Mesendoderm (in vitro differentiated cells): ENCODE measurements at places on chromosomes 12 and 14.

DNA sequence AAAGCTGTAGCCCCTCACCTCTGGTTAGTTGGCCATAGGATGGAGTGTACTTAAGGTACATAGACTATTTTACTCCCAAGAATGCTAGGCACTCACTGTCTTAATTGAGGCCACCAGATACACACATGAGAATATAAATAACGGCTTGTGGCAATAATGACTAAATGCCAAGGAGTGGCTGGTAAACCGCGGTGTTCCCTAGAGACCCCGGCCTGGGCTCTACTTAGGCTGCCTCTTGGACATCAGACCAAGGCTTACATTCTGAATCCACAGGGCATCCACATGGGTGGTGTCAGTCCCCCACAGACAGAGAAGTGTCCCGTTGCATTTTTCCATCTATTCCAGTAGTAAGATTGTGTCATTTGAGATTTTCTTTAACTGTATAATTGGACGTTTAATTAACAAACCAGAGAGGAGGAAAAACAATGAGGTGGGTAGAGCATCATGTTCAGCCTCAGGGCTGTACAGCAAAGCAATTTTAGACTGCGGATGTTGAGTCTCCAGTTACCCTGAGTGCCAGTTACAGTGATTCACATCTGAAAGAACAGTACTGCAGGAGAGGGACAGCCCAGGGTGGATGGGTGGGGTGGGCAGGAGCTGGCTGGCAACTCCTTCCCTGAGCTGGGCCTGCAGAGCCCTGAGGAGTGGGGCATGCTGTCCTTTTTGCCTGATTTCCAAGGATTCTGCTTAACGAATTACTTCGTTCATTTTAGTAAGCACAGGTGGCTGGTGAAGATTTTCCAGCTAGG, 20.5 kb downstream of the CKB start:
- H3K4me3 ChIP-seq, result no peak overlapping the region
- no peak overlapping the region for H3K27ac ChIP-seq
- peaks cover 10% of the 10 kb centered on the region for H3K36me3 ChIP-seq
- no peaks in the 10 kb centered on the region for H3K27me3 ChIP-seq
- no peak for DNase-seq

DNA sequence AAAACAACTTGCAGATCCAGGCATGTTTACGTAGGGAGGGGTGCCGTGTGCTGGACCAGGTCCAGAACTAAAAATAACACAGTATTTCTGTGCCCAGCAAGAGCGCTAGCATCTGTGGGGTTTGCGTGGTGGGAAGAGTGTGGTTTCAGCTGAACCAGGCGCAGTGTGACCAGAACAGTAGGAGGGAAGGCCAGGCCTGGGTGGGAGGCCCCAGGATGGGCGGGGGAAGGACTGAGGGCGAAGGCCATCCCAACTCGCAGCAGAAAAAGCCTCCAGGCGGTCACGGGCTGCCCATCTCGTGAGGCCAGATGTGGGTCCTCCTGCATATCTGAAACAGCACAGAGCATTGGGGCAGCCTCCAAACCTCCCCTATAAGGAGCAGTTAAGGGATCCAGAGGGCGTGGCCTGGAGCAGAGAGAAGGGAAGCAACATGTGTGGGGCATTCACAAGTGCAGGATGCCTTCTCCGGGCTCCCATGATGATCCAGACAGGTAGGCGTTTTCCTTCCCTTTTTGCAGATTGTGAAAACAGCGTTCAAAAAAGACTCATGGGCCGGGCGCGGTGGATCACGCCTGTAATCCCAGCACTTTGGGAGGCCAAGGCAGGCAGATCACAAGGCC, 17.8 kb upstream of the CD9 start:
- peaks cover 6% of the 10 kb centered on the region for H3K4me1 ChIP-seq
- no peak for DNase-seq
- H3K27me3 ChIP-seq, result no peaks in the 10 kb centered on the region

DNA sequence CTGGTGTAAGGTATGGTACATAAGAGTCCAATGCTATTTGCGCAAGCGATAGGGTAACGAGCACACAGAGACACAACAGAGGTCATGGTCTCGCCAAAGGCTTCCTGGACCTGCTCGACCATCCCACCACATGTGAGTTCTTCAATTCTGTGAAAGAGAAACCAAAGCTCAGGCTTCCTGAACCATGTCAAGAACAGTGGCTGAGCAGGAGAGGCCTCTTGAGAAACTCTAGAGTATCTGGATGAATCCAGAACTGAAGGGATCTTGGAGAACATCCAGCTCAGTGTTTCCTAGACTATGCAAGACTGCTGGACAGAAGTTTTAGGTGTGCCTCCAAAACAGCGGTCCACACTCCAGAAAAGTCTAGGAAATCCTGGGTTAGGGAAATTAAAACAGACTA, 114.5 kb downstream of the TRAFD1 start:
- H3K27me3 ChIP-seq, result no peaks in the 10 kb centered on the region
- no peak overlapping the region for H3K27ac ChIP-seq
- no peak for DNase-seq
- H3K4me3 ChIP-seq, result no peak overlapping the region
- H3K4me1 ChIP-seq, result no peaks in the 10 kb centered on the region
- peaks cover 2% of the 10 kb centered on the region for H3K36me3 ChIP-seq

- peaks cover 32% of the 10 kb centered on the region for H3K27me3 ChIP-seq
- H3K36me3 ChIP-seq, result no peaks in the 10 kb centered on the region
- no peak for DNase-seq
- no peaks in the 10 kb centered on the region for H3K4me1 ChIP-seq
- H3K4me3 ChIP-seq, result no peak overlapping the region
These were observed 6.0 kb downstream of the PLD4 start for GRCh38 chr14:104930526-104931303.

DNA sequence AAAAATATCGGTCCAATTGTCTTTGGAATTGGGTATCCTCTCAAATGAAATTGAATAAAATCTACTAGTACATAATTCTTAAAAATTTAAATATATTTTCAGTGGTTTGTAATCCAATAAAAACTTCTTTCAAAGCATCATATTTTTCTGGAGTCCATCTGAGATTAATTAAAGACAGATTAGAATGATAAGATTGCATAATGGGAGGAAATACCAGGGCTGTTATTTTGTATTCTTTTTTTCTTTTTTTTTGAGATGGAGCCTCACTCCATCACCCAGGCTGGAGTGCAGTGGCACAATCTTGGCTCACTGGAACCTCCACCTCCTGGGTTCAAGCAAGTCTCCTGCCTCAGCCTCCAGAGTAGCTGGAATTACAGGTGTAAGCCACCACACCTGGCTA, 103.8 kb downstream of the TMTC3 start:
- no peaks in the 10 kb centered on the region for H3K27me3 ChIP-seq
- H3K27ac ChIP-seq, result no peak overlapping the region
- no peak overlapping the region for H3K4me3 ChIP-seq
- H3K4me1 ChIP-seq, result no peaks in the 10 kb centered on the region

GRCh38 chr14:38777401-38777800, 325.6 kb downstream of the SEC23A start:
- DNase-seq, result no peak
- H3K27ac ChIP-seq, result no peak overlapping the region

DNA sequence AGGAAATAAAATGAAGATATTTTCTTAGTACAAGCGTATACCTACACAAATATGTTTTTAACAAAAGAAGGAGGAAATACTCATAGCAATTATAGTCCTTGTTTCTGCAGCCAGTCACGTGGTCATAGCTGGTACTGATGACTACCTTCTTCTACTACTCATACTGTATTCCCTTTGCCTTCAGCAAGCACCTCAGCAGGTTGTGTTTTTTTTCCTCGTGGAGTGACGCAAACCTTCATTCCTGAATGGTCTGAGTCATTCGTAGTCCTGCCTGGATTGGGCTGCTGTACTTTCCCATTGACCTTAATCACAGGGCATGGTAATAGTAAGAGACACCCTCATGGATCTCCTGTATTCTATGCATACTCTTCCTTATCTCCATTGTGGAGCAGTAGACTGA, 25.7 kb upstream of the SLC16A7 start:
- no peaks in the 10 kb centered on the region for H3K36me3 ChIP-seq
- peak; percentile 10 for DNase-seq
- no peak overlapping the region for H3K27ac ChIP-seq
- H3K4me3 ChIP-seq, result no peak overlapping the region
- no peaks in the 10 kb centered on the region for H3K27me3 ChIP-seq
- no peaks in the 10 kb centered on the region for H3K4me1 ChIP-seq

DNA sequence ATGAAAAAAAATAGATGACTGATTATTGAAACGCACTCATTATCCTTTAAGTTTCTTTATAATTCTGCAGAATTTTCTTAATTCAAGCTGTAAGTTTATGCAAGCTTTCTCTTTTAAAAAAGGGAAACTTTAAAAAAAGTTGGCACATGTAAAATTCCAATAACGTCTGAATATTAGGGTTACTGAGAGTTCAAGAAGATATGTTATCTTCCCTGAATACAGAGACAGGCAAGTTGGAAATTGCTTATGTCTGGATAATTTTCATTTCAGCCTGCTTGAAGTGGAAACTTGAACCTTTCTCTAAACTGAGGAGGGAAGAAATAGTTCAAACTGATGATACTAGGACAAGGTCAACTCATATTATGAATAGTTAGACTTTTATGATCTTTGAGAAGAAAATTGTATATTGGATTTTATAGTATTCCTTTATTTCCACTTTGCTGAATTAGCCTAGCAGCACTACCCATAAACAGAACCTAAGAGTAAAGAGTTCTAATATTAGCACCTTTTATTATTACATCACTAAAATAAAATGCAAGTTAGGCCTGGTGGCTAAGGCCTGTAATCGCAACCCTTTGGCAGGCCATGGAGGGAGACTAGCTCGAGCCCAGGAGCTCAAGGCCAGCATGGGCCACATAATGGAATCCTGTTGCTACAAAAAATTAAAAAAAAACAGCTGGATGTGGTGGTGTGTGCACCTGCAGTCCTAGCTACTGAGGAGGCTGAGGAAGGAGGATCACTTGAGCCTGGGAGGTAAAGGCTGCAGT, 288.0 kb downstream of the TRHDE start:
- H3K36me3 ChIP-seq, result no peaks in the 10 kb centered on the region
- H3K4me1 ChIP-seq, result no peaks in the 10 kb centered on the region
- no peaks in the 10 kb centered on the region for H3K27me3 ChIP-seq
- H3K4me3 ChIP-seq, result no peak overlapping the region
- peak; percentile 12 for DNase-seq

DNA sequence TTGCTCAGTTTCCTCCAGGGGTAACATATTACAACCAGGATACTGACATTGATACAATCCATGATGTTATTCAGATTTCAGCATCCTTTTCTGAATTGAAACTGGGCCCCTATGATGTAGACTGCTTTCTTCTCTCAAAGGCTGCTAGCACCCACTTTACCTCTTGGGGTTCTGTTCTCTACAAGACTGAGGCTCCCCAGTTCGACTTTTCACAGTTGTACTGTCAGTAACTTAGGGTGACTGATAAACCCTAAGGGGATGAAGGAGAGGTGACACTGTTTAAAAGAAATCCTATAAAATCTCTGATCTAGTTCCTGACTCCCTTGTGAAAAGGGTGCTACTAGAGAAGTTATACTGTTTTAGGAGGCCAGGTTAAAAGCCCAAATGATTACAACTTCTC, 818 bp downstream of the VPS33A start:
- H3K4me3 ChIP-seq, result peak overlapping the region; percentile 89
- no peaks in the 10 kb centered on the region for H3K27me3 ChIP-seq
- H3K36me3 ChIP-seq, result no peaks in the 10 kb centered on the region
- H3K27ac ChIP-seq, result no peak overlapping the region
- DNase-seq, result no peak

- H3K27me3 ChIP-seq, result no peaks in the 10 kb centered on the region
- H3K4me1 ChIP-seq, result peaks cover 20% of the 10 kb centered on the region
- H3K36me3 ChIP-seq, result peaks cover 12% of the 10 kb centered on the region
- DNase-seq, result peak; percentile 82
- no peak overlapping the region for H3K27ac ChIP-seq
These were observed 2.2 kb upstream of the NFKBIA start for GRCh38 chr14:35406506-35407305.

- DNase-seq, result no peak
- H3K4me1 ChIP-seq, result no peaks in the 10 kb centered on the region
- no peaks in the 10 kb centered on the region for H3K36me3 ChIP-seq
- no peak overlapping the region for H3K4me3 ChIP-seq
- no peak overlapping the region for H3K27ac ChIP-seq
These were observed 3.8 kb upstream of the KRT86 start for GRCh38 chr12:52270541-52271070.

DNA sequence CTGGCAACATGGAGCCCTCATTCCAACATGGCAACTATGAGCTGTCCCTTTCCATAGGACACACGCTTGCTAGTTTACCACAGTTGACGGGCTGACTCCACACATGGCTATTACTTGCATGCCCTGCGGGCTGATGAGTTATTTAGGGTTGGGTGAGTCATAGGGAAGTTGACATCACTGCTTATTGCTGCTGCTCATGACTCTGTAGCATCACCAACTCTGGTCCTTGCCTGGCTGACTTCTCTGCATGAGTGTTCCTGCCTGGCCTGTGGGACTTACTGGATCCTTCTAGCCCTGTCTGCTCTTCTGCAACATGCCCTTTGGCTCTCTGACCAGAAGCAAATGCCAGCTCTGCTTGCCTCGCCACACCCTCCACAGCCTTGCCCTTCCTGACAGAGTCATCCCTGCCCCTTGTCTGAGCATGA, 199.5 kb downstream of the ANO6 start:
- H3K4me3 ChIP-seq, result no peak overlapping the region
- DNase-seq, result peak; percentile 82
- no peaks in the 10 kb centered on the region for H3K27me3 ChIP-seq
- H3K4me1 ChIP-seq, result no peaks in the 10 kb centered on the region
- H3K27ac ChIP-seq, result no peak overlapping the region

- H3K27me3 ChIP-seq, result no peaks in the 10 kb centered on the region
- H3K36me3 ChIP-seq, result no peaks in the 10 kb centered on the region
- H3K4me3 ChIP-seq, result no peak overlapping the region
- no peaks in the 10 kb centered on the region for H3K4me1 ChIP-seq
These were observed 75.5 kb upstream of the GTF2A1 start for GRCh38 chr14:81295958-81296923.

- no peak for DNase-seq
- H3K4me1 ChIP-seq, result no peaks in the 10 kb centered on the region
- no peak overlapping the region for H3K27ac ChIP-seq
- no peaks in the 10 kb centered on the region for H3K27me3 ChIP-seq
- no peaks in the 10 kb centered on the region for H3K36me3 ChIP-seq
- H3K4me3 ChIP-seq, result no peak overlapping the region
These were observed 24.5 kb downstream of the SLC17A8 start for GRCh38 chr12:100381379-100381778.

DNA sequence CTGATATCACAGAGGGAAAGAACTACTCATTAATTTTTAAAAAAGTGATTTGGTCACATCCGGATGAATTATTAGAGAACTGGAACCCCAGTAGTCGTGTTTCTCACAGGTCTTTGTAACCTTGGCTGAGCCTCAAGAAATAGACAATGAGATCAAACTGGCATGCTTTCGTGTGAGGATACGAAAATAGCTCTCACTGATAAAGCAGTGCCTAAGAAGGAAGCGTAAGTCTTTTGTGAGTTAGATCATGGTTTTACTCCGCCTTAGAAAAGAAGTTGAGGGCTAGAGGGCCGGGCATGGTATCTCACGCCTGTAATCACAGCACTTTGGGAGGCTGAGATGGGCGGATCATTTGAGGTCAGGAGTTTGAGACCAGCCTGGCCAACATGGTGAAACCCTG, 33.8 kb upstream of the GALNT16 start:
- H3K27me3 ChIP-seq, result no peaks in the 10 kb centered on the region
- peak; percentile 23 for DNase-seq
- no peaks in the 10 kb centered on the region for H3K36me3 ChIP-seq
- H3K4me1 ChIP-seq, result no peaks in the 10 kb centered on the region

- no peaks in the 10 kb centered on the region for H3K27me3 ChIP-seq
- H3K4me1 ChIP-seq, result no peaks in the 10 kb centered on the region
- DNase-seq, result no peak
- H3K36me3 ChIP-seq, result no peaks in the 10 kb centered on the region
These were observed 50.7 kb upstream of the PTPRR start for GRCh38 chr12:70971001-70971794.

GRCh38 chr12:1115484-1116231, 124.6 kb downstream of the ERC1 start:
- no peaks in the 10 kb centered on the region for H3K27me3 ChIP-seq
- DNase-seq, result no peak
- H3K36me3 ChIP-seq, result no peaks in the 10 kb centered on the region
- no peak overlapping the region for H3K27ac ChIP-seq
- H3K4me3 ChIP-seq, result no peak overlapping the region
- H3K4me1 ChIP-seq, result no peaks in the 10 kb centered on the region
